Ureter (tissue), 1 donor: ENCODE measurements at places on chromosomes 5 and 9.

GRCh38 chr9:124342776-124343485 lies 72.3 kb downstream of the PSMB7 start:
- peak; percentile 73 for DNase-seq

- no peak for DNase-seq
Measured at GRCh38 chr5:95817430-95817829, 5.1 kb downstream of the GLRX start.

GRCh38 chr5:116144103-116144502 lies 59.3 kb downstream of the COMMD10 start:
- DNase-seq: no peak

GRCh38 chr9:110977259-110977709 lies 61.0 kb downstream of the LPAR1 start:
- DNase-seq: no peak

DNA sequence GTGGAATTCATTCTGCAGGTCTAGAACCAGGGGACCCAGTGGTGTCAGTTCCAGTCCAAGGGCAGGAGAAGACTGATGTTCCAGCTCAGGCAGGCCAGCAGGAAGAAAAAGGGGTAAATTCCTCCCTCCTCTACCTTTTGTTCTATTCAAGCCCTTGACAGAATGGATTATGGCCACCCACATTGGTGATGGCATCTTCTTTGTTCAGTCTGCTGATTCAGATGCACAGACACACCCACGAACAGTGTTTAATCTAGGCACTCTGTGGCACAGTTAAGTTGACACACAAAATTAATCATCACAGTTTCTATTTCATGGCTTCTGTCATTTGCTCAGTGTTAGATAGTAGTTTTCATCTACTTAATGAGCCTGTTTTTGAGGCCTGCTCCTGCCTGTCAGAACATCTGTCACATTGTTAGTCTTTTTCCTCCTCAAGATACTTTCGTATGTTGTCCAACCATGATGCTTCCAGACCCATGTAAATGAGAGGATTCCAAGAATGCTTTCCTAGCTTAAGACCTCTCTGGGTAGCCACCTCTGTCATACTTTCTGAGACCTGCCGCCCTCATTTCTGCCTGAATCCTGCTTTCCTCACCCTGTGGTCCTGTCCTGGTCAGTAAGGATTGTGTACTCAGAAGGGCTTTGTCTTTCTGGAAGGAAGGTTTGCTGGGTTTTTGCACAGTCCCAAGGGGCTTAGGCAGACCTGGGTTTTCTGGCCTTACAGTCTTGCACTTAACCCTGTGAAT lies 72.5 kb downstream of the SPIN1 start:
- no peak for DNase-seq

GRCh38 chr5:30098940-30099339 lies 1094.5 kb upstream of the CDH6 start:
- no peak for DNase-seq

DNA sequence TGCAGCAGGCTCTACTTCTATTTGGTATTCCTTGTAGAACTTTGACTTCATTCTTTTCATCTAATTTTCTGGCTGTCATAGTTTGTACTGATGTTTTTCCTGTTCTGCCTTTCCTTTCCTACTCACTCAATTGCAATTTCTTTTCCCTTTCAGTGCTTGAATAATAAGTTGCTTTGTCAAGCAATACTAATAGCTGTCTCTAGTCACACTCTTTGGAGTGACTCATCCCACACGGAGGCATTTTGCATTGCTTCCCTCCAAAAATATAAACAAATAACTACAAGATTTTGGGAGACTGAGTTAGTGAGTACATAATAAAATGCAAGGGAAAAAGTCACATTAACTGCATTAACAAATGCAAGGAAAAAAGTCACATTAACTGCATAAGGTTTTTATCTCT lies 465.9 kb downstream of the CDH9 start:
- DNase-seq: no peak
